ENCODE measurements at places on chromosomes 2 and 18. TPM values are rescaled to one million over a fixed set of nuclear protein-coding genes. Genes with fewer than 3 reads are reported as not detected.

Gene TBR1
- polyA plus RNA-seq, result not detected

DNA sequence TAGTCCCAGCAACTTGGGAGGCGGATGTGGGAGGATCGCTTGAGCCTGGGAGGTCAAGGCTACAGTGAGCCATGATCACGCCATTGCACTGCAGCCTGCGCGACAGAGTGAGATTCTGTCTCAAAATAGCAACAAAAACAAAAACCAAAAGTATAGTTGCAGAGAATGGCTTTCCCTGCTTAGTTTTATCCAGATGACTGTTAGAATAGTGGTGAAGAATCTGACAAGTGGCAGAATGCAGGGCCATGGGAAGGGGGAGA, 53.8 kb downstream of the NEDD4L start:
- DNase-seq, result no peak

DNA sequence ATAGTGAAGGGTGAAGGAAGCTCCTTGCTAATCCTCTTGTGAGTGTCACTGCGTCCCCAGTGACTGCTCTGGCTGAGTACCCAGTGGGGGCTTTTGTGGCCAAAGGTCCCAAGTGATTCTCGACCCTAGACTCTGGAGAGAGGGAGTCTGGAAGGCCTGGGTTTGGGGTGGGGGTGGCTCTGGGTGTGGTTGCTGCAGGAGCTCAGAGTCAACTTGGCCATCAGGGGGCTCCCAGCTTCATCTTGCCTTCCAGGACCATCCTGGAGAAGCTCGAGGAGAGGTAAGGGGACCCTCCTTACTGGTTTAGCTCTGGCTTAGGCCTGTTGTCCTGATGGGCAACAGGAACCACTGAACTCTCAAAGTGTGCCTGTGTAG, 592 bp downstream of the PSD4 start:
- no peak for DNase-seq

DNA sequence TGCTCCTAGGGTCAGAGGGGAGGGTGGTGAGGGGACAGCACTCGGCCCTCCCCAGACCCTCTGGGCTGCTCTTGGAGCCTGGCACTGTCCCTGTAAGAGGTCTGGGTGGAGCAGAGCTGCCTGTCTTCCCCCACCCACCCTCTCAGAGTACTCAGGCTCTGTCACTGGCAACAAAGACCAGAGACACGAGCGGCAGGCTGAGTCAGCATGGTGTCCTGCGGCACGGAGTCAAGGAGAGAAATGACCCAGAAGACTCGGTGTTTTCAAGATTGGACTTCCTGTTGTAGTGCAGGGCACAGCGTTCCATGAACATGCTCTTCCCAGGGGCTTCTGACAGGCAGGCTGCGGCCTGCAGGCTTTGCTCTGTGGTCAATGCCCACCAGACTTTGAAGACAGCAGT, 19.9 kb downstream of the SIGLEC15 start:
- no peak for DNase-seq

DNA sequence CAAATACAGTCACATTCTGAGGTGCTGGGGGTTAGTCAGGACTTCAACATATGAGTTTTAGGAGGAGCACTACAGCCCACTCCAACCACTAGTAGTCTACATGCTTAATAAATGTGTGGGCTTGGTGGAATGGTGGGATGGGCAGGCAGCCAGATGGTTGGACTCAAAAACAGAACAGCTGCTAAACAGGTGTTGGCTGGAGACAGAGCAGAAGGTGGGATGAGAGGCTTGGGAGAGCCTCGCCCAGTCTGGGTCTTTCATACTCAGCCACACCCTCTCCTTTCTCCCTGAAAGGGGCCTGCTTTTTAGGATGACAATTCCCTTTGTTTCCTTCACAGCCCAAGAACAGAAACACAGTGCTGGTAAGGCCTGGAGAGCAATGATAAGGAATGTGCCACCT, 143.9 kb upstream of the KLHL29 start:
- DNase-seq, result peak; percentile 49
